Stimulated activated CD4-positive, alpha-beta T cell treated with anti-CD3 and anti-CD28 coated beads, Interleukin-15, amount 100 ng/mL, for 24 hours (primary cell): ENCODE measurements at places on chromosomes 5 and 9.

GRCh38 chr5:133192716-133193115, 140.9 kb downstream of the HSPA4 start:
- DNase-seq, result no peak

GRCh38 chr5:163276466-163276865, 160.9 kb upstream of the CCNG1 start:
- DNase-seq, result no peak

DNA sequence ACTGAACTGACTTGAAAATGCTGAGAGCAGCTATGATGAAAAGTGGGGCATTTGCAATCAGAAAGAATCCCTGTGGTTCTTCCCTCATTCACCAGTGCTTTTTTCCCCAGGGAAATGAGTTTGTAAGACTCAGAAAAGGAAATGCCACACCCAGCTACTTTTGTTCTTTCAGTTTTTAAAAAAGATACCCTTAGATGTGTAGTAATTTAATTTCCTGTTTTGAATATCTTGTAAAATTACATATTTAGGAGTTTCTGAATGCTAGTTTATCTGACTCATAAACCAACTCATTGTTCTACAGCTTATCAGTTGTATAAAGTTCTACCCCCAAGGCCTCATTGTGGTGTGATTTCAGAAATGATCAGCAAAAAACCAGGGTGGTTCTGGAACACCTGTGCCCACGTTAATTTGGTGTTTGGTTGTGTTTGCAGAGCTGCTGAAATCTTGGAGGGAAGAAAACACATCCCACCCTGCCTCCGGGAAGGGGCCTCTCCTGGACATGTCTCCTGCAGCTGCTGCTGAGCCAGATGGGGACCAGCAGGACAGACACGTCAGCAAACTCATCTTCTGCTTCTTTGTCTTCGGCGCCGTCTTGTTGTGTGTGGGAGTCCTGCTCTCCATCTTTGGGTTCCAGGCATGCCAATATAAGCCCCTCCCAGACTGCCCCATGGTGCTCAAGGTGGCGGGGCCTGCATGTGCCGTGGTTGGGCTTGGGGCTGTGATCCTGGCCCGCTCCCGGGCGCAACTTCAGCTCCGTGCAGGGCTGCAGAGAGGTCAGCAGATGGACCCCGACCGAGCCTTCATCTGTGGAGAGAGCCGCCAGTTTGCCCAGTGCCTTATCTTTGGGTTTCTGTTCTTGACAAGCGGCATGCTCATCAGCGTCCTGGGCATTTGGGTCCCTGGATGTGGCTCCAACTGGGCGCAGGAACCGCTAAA, 2.8 kb downstream of the TMEM171 start:
- DNase-seq, result no peak

GRCh38 chr9:38108326-38108725, 39.3 kb upstream of the SHB start:
- DNase-seq, result no peak

DNA sequence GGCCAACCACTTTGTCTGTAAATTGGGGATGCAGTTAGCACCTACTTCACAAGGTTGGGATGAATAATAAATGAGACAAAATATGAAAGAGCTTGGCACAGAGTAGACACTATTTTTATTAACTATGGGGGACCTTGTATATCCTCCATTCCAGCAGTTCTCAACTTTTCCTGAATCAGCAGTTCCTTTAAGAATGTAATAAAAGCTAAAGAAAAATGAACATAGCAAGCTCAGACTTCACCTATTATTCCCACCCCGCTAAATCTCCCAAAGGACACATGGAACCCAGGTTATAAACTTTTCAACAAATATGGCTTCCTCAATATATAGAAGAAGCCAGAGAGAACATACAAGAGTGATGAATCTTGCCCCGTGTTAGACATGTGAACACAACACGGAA, 32.0 kb upstream of the TTC1 start:
- DNase-seq, result no peak

GRCh38 chr9:83153030-83153429, 90.1 kb upstream of the RASEF start:
- DNase-seq, result no peak

- no peak for DNase-seq
These were observed 1088.1 kb downstream of the NR2F1-AS1 start for GRCh38 chr5:92492908-92493307.

DNA sequence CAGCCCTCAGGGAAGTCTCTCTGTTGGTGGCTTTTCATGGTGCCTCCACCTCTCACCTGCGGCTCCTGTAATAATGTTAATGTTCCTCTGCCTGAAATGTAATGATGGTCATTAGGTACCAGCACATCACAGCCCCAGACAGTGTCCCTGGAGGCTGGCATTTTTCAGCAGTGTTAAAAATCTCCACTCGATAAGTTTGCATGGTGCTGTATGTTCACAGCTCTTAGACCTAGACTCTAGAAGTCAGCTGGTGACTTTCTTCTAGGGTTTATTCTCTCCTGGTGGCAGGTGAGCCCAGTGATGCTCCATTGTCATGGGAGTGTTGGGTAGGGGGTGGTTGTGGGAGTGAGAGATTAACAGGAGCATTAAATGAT, 53.1 kb downstream of the GPR107 start:
- no peak for DNase-seq

DNA sequence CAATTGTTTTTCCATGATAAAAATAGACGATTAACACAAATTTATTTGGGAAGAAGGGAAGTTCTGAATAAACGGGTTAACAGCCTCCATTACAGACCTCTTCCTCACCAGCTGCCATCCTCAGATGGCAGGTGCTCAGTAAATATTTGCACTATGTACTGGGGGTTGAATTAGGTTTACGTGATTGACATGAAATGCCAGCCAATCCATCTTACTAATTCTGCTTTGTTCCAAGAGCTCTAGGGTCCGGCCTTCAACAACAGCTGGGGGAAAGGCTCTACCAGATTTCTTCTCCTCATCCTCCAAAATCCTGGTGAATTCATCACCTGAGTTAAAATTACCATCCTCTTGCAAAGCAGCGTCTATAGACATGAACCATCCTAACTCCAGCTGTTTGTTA, 104.6 kb downstream of the MTX3 start:
- DNase-seq, result no peak

DNA sequence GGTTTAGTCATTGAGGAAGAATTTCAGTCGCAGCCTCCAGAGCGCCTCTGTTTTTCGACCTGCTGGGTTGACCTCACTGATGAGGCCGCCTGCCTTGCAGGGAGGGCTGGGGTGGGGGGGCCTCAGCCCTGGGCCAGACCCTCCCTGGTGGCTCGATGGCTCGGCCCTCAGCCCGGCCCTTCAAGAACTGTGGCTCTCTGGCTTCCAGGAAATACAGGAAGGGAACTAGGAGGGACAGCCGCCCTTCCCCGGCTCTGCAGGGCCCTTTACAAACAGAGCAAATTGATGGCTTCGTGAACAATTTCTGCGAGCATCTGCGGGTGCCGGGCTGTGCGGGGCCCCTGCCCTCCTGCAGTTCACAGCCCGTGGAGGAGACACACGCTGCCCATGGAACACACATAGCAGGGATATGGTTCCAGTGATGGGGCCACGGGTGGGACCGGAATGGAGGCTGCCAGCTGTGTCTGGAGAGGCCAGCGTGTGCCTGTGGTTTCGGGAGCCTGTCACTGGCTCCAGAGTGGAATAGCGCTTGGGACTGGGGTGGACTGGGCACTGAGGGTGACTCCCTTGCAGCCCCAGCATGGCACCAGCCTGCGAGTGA, 39.6 kb downstream of the COL5A1 start:
- no peak for DNase-seq

GRCh38 chr5:138597661-138598400, 22.6 kb upstream of the HSPA9 start:
- no peak for DNase-seq

DNA sequence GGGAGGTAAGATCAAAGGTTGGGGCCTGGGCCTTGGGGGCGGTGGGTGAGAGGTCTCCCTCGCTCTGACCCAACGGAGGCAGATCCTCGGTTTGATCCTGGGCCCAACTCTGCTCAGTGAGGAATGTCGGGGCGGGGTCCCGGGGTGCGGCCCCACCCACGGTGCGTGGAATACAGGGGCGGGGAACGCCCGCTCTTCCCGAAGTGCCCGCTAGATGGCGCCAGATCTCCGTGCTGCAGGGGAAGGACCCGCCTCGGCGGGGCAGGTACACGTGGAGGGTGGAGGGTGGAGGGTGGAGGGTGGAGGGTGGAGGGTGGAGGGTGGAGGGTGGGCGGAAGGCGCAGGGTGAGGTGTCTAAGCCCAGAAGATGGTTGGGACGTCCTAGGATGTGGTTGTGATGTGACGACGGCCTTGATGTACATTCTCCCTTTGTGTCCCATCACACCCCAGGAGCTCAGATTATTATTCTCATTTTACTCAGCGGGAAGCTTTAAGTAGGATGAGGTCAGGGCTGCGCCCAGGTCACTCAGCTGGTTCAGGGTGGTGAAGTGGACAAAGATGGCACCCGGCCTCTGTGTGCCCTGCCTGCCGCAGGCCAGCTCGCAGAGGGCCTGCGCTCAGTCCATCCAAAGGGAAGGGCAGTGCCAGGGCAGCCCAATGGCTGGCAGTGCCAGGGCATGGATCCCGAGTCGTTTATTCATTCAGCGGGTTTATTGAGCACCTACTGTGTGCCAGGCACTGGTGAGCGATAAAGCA, 9.4 kb upstream of the RPS14 start:
- DNase-seq, result peak; percentile 90

- DNase-seq, result peak; percentile 96
These were observed 385 bp upstream of the PTGER4 start for GRCh38 chr5:40679148-40679912.

DNA sequence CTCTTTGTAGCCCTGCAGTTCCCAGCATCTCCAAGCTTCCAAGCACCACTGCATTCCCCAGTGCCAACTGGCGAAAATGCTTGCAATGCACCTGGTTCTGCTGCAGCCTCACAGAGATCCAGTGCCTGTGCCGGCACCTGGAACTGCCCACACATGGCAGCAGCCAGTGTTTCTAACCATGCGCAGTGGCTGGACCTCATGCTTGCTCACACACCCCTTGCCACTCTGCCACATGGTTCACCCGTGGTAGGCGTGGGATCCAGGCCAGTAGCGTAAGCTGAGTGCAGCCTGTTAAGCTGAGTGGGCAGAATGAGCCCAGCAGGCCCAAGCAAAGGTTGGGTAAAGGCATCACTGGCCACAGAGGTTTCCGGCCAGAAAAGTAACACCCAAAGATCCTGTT, 214.1 kb upstream of the VLDLR start:
- DNase-seq, result no peak

DNA sequence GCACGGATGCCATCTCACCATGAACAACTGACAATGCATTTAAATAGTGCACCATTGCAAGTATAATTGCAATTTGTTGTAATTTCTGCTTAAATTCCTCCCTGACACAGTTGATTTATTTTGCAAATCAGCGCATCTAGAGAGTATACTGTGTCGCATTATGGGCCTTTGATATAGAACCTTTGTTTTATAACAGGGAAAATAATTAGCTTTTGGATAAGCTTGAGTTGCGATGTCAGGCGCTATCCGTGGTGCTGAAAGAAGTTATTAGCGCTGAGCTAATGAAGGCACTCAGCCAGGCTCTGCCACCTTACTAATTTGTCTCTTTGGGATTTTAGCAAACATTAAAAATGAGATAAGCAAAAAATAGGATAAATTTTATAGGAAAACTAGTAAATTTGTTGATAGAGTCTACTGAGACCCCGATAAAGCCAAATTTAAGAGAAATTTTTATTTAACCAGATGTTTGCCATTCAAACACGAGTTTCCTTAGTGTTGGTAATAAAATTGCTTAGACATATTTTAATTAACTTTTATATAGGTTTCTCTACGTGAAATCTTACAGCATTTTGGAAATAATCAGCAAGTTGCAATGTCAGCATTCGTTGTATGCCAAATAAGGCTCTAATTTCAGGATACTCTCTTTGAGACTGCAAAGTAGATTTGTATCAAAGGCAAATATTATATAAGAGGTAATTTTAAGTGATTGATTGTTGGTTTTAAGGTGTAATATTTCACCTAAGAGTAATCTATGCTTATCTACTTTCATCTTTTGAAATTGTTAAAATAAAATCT, 355.5 kb downstream of the TLR4 start:
- DNase-seq, result peak; percentile 4

DNA sequence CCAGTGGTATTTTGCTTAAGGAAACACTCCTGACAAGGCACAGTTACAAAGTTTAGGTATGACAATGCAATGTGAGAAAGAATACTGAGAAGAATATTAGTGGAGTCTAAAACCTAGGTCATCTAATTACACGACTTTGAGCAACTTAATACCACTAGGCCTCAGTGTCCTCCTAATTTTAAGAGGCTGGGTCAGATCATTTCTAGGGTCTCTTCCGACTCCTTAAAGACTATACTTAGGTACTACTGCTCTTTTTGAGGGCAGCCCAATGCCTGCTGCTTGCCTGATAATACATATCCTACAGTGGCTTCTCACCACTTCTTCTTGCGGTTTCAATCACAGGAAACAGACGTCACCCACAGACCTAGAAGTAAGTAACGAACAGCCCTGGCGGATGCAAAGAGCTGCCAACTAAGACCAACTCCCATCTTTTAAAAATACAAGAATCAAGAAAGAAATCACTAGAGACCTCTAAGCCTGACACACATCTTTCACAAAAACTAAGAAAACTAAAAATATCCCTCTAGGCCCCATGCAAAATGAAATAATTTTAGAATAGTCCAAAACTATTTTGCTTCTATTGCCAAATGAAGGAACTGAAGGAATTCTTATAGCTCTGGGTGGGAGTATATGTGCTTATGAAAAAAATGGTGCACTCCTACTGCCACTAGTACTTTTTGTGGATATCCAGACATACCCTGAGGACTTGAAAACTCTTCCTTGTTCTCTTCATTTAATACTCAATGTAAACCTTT, 13.1 kb downstream of the DIAPH1 start:
- DNase-seq, result peak; percentile 71

GRCh38 chr5:110809006-110809405, 70.2 kb downstream of the SLC25A46 start:
- DNase-seq, result no peak

DNA sequence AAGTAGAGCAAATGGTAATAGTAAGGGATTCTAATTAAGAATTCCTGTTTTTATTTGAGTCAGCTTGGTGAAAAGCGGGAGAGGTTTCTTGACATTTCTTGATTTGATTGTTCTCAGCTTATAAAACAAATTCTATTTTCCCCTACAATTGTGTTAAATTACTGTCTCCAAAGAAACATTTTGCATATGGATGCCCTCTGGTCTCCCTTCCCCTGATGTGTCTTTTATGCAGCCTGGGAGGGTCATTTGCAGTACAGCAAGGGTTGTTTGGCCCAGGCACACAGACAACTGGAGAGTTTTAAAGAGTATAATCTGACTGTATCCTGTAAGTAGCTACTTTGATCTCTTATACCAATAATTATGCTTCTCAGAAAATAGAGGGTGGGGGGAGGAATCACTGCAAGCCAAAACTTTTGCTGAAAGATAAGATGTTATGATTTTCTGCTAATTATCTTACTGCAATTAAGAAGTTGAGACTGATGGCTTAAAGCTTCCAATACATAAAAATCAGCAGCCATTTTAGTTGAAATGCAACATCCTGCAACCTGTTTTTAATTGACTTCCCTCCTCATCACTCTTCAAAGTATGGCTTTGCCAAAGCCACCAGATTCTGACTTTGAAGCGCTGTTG, 204.1 kb upstream of the SEMA6A start:
- no peak for DNase-seq
